Anterior cingulate cortex (tissue), 58 donors: ENCODE measurements at places on chromosomes 5 and 9.

DNA sequence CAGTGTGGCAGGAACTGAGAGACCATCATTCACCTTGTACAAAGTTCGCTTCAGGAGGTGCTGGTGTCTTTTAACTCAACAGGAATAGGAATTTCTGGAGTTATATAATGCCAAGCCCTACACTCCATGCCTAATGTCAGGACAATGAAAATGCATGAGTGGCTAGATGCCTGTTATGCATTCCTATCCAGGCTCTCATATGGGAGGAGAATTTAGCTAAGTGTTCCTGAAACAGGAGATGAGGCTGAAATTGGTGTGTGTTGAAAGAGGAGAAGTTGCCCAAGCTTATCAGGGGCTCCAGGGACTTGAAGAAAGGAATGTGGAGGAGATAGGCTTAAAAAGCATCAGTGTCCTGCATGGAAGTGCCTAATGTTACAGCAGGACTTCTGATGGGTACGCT, 26.8 kb upstream of the PRUNE2 start:
- DNase-seq, result no peak

DNA sequence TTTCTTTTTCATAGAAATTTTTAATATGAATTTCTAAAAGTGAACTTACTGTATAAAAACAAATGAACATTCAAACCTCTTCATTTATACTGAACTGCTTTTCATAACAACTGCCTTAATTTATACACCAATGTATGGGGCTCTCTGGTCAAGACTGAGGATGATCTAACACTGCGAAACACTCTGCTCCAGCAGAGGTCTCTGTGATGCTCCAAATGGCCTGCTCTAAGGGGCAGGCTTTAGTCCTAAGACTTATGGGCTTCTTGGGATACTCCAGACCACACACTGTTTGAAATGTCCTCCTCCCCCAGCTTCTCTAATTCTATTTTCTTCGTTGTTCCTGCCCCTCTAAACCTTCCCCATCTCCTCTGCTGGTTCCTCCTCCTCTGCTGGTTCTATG, 58.5 kb downstream of the LIFR start:
- no peak for DNase-seq

- no peak for DNase-seq
These were observed 207.1 kb downstream of the DCP2 start for GRCh38 chr5:113183694-113184093.

GRCh38 chr9:126453156-126453963, 126.7 kb downstream of the MVB12B start:
- DNase-seq, result no peak

DNA sequence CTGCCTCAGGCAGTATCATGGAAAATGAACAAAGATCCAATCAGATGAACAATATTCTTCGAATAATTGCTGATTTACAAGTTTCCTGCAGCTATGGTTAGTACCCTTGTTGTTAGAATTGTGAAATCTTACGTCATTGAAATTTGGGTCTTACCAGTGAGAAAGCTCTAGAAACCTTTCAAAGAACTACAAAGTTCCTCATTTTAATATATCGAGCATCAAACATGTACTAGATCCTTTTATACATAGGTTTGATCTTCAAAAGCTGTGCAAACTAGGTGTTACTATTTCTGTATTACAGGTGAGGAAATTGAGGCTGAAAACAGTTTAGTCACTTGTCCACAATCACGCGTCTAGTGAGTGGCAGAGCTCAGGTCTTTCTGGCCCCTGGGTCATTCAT, 43.7 kb upstream of the ANGPTL2 start:
- DNase-seq, result no peak

- DNase-seq, result no peak
These were observed 191.0 kb downstream of the ESM1 start for GRCh38 chr5:54794135-54794975.

- DNase-seq, result no peak
These were observed 65.2 kb downstream of the JMY start for GRCh38 chr5:79301046-79301712.

GRCh38 chr5:146428658-146429057, 18.5 kb upstream of the TCERG1 start:
- DNase-seq, result no peak

DNA sequence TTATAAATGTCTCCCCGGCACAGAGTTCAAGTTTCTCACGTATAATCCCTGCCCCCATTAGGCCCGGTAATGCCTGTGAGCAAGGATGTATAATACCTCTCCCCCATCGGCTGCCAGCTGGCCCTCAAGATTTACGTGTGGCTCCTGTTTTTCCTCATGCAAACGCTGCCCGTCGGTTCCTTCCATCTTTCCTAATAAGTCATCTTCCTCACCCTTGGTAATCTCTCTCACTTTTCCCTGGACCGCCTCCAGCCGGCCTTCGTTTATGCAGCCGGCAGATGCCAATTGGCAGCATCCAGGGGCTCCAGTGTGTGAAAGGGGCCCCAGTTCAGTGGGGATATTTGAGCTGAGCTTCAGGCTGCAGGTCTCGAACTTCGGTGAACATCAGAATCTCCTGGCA, 86.5 kb upstream of the NEURL1B start:
- DNase-seq, result no peak

- DNase-seq, result no peak
These were observed 58.1 kb downstream of the TJP2 start for GRCh38 chr9:69232135-69232534.

DNA sequence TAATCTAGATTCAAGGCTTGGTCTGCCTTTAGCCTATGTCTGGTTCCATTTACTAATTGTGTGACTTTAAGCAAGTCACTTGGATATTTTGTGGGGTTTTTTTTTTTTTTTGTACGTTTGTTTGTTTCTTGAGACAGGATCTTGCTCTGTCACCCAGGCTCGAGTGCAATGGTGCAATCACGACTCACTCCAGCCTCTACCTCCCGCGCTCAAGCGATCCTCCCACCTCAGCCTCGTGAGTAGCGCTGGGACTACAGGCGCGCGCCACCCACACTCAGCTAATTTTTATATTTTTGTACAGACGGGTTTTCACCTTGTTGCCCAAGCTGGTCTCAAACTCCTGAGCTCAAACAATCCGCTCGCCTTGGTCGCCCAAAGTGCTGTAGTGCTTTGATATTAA, 1.1 kb upstream of the PFDN1 start:
- no peak for DNase-seq

GRCh38 chr9:14908295-14909180, 1.7 kb downstream of the FREM1 start:
- DNase-seq, result no peak

DNA sequence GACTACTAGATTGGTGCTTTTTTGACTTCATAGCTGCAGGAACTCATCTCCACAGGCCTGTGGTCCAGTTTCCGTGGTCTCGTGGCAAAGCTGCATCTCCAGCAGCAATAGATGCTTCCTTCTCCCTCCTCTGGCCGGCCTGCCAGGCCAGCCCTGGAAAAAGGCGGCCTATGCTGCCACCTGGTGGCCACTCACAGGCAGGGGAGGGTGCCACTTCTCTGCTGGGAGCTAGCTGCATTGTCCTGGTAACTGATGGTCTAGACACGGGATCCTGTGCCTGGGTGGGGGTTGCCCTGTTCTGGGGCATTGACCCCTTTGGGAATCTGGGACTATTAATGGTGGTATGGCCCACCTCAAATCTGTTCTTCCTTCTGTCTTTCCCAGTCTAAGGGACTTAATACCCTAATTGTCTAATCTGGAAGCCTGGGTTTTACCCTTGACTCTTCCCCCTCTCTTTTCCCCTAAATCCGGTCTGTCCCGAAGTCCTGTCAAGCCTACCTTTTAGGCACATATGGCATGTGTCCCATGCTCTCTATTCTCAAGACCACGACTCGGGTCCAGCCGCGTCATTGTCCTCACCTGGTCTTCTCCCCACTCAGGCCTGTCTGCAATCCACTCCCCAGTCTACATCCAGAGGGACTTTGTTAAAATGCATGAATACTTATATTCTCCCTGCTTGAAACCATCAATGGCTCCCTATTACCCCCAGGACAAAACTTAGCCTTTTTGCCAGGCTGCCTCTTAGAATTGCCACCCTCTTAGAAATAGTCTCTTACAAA, 20.1 kb upstream of the PTGS1 start:
- DNase-seq, result peak; percentile 67

DNA sequence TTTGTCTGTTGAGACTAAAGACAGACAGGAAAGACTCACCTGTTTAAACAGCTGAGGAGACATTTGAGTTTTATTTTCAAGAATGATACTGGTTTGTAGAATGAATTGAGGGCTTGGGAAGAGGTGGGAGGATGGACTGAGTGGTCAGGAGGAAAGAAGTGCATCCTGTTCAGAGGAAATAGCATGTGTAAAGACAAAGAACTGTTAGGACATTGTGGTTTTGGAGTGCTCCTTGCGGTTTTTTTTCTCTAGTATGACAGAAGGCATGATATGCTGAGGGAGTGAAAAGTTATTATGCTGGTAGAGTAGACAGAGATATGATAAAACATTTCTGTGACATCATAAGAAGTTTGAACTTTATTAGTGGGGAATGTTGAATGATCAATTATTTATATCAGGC, 270.7 kb upstream of the ELAVL2 start:
- DNase-seq, result no peak

DNA sequence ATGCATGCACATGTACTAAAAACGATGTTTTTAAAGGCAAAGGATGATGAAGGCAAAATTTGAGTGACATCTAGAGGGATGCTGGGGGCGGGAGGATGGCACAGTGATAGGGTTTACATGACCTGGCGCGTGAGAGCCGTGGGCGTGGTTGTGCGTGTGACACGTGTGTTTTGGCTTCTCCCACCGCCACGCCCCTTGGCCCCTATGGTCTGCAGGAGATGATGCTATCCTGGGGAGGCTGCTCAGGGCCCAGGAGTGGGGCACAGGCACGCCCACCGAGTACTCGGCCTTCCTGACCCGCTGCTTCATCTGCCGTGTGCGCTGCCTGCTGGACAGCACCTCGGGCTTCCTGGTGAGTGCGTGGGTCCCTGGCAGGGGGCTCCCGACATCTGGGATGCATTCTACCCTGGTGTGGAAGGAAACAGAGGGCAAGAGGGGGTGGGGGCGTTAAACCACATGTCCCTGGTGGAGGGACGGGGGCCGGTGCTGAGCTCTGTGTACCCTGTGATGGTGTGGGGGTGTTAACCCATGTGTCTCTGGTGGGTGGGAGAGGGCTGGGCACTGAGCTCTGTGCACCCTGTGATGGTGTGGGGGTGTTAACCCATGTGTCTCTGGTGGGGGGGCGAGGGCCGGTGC, 19.2 kb upstream of the EXOC3 start:
- no peak for DNase-seq

- no peak for DNase-seq
These were observed 33.4 kb upstream of the NR3C1 start for GRCh38 chr5:143436871-143437270.

- DNase-seq, result no peak
These were observed 31.1 kb downstream of the FOXD1 start for GRCh38 chr5:73417303-73418034.

DNA sequence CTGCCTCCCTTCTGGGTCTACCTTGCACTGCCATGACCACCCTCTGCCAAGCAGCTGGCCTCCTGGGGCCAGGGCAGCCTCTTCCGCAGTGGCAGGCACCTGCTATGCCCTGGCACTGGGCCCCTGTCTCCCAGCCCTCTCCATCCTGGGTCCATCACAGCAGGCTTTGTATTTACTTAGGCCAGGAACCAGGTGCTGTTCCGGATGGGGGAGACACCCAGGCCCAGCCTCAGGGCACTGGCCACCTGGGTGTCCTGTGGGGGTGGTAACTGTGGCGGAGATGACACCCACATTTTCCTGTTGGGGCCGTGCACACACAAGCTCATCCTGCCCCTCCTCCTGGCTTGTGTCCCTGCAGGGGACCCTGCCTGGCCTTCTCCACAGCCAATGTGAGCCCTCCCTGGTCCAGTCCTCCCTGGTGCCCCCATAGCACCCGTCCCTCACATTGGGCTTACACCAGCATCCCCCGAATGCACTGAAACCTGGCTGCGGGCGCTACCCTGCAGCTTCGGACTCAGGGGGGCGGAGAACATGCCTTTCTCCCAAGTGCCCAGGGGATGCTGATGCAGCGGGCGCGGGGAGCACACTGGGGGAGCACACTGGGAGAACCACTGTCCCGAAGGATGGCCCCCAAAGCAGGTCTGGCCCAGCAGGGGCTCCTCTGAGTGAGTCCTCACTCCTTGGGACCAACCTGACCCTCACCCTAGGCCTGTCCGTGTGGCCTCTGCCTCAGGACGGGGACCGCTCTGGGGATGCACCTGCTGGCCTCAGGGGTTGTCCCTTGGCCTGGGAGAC, 17.9 kb downstream of the FAM163B start:
- no peak for DNase-seq

DNA sequence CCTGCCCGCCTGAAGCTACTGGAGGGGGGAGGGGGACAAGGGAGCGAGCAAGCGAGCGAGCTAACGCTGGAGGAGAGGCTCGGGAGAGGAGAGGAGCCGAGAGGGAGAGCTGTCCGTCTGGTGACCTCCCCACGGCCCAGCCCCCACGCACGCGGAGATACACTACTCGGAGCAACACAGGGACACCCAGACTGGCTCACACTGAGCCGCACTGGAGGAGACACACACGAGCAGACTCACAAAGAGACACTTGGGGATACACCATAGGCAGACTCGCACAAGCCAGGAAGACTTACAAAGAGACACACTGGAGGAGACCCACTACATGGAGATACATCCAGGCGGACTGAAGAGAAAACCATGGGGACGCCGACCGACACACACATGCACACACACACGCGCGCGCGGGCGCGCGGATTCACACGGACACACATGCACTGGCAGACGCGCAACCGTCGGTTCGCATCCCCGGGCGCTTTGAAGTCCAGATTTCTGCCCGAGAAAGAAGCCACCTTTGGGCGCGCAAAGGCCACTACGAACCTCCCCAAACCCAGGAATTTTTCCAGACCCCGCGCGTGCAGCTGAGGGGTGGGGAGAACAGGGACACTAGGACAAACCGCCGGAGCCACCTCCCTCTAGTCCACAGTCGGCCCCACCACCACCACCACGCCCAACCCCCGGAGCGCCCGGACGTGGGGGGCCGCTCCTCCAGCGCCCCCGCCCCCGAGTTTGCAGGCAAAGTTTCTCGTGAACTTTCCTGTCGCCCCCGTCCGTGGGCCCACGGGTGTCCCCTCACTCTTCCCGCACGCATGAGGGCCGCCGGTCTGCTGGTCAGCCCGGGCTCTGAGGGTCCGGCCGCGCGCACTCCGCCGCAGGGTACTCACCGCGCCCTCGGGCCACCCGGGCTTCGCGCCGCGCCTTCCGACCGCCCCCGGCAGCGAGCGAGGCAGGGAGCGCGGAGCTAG, 571 bp downstream of the CNTFR start:
- peak; percentile 43 for DNase-seq

DNA sequence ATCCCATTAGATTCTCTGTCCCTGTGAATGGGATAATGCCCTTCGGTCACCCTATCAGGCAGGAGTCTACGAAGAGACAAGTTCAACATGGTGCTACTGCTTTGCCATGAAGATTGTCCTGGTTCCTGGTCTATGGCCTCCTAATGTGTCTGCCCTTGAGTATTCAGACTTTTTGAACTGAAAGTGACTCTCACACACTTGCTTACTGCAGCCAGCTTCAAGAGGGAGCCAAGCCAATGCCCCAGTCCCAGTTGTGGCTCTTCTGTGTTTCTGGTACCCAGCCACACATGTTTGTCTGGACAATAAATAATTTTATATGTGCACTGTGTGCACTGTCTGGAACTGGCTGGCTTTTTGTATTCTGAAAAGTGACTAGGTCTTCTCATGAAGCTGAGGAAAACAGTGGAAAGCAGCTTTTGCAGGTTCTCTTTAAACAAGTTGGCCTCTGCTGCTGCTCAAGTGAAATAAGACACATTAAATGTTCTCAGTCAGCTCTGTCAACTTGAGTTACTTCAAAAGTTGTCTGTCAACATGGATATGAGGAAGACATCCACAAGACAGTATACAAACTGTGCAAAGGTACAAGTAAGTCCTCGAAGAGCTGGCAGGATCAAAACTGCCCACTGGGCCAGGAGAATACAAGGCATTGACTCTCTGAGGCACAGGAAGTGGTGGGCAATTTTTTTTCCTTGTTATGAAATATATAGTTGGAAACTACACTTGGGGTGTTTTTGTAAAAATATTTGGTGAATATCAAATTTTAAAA, 60.0 kb downstream of the ZNF608 start:
- no peak for DNase-seq
